ENCODE measurements at places on chromosomes 12 and 14.

- no peak for DNase-seq
Measured at GRCh38 chr12:19205120-19205519, 75.6 kb downstream of the PLEKHA5 start.

DNA sequence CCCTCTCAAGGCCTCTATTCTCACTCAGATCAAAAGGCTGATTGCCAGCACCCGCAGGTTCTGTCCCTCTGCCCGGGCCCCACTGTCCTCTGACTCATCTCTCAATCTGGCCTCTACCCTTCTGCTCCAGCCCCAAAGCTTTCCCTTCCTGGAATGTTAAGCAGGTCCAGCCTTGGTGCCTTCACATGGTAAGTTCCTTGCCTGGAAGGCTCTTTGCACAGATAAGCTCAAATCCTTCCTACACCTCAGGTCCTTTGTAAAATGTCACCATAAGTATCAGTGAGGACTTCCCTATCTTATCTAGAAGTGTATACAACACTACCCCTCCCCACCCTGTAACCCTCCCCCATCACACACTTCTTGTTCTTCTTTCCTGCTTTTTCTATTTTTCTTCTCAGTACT lies 22.2 kb downstream of the LPCAT3 start:
- DNase-seq: peak; percentile 27

DNA sequence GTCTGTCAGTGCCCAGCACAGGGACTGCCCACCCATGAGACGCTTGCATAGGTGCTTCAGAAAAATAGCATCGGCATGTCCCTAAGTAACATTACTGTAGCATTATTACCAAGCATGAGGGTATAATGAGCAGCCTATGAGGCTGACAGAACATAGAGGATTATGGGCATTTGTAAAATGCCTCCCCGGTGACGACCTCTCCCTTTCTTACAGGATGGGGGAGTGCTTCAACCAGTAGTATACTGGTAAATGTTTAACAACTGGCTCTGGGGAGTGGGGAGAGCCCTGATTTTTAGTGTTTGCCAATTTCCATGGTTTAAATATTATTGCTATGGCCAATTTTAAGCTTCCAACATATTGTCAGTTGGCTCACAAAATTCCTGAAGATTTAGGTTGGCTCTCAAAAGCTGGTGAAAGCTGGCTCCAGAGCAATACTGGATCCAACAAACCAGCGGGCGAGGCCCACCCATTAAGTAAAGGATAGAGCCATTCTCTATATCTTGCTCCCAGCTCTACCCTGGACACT lies 104.5 kb downstream of the ETNK1 start:
- no peak for DNase-seq

GRCh38 chr14:65471038-65471878 lies 58.7 kb downstream of the FUT8 start:
- no peak for DNase-seq

- no peak for DNase-seq
Measured at GRCh38 chr14:64830961-64831360, 48.7 kb downstream of the SPTB start.

GRCh38 chr12:31728289-31728916 lies 418 bp downstream of the AMN1 start:
- no peak for DNase-seq

GRCh38 chr12:52230364-52231281 lies 2.4 kb upstream of the KRT7 start:
- DNase-seq: peak; percentile 97

DNA sequence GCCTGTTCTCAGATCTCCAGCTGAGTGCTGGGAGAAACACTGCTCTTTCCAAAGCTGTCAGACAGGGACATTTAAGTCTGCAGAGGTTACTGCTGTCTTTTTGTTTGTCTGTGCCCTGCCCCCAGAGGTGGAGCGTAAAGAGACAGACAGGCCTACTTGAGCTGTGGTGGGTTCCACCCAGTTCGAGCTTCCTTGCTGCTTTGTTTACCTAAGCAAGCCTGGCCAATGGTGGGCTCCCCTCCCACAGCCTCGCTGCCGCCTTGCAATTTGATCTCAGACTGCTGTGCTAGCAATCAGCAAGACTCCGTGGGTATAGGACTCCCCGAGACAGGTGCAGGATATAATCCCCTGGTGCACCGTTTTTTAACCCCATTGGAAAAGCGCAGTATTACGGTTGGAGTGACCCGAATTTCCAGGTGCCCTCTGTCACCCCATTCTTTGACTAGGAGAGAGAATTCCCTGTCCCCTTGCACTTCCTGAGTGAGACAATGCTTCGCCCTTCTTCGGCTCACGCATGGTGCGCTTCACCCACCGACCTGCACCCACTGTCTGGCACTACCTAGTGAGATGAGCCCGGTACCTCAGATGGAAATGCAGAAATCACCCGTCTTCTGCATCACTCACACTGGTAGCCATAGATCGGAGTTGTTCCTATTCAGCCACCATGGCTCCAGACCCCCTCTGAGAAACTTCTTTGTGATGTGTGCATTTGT lies 650.3 kb upstream of the ALG10B start:
- DNase-seq: no peak

DNA sequence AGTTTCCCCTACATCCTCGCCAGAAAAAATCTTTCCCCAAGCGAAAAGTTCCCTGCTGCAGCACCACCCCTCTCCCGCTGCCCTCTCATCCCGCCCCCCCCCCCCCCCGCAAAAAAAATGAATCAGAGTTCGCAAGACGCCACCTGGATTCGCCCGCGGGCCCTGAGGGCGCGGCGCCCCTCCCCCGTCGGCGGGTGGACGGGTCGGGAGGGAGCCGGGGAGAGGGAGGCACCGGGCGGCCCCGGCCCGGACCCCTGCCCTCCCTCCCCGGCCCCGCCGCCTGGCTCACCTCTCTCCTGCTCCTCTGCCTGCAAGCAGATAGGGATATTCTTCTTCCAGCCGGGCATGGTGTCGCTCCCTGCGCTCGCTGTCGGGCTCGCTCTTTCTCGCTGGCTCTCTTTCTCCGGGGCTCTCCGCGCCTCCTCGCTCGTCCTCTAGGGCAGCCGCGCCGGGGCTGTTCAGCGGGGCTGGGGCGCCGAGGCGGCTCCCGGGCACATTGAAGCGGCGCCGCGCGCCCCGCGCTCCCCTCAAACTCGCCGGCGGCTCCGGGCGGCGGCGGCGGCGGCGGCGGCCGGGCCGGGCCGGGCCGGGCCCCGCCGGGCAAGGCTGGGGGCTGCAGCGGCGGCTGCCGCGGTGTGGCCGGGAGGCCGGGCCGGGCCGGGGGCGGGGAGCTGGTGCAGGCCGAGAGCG lies 200.3 kb upstream of the CAND1 start:
- DNase-seq: peak; percentile 53

DNA sequence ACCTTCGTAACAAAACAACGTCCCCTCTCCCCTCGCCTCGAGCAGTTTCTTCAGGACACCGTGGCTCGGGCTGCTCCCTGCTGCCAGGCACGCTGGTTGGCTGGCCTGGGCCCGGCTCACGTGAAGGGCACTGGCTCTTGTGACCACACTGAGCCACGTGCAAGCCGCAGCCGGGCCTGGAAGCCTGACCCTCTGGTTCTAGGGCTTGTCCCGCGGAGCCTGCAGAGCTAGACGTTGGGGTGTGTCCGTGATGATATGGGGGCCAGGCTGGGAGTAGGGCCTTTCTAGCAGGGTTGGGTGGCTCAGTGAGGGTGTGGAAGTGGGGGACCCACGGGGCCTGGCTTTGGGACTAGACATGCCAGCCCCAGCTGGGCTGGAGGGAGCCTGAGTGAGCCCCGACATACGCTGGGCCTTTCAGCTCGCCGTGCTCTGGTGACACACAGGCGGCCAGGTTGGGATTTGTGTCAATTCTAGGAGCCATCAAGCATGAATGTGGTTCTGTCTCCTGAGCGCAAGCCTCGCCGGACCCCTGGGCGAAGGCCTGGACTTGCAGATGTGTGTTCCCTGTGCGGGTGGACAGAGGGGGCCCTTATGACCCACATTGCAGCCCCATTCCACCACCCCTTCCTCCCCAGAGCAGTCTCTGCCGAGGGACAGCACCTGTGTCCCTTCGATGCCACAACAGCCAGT lies 13.6 kb upstream of the AMN start:
- DNase-seq: no peak

GRCh38 chr12:85041395-85041794 lies 5.2 kb downstream of the LRRIQ1 start:
- DNase-seq: no peak

- DNase-seq: no peak
Measured at GRCh38 chr12:68856510-68856909, 48.5 kb downstream of the MDM2 start.

DNA sequence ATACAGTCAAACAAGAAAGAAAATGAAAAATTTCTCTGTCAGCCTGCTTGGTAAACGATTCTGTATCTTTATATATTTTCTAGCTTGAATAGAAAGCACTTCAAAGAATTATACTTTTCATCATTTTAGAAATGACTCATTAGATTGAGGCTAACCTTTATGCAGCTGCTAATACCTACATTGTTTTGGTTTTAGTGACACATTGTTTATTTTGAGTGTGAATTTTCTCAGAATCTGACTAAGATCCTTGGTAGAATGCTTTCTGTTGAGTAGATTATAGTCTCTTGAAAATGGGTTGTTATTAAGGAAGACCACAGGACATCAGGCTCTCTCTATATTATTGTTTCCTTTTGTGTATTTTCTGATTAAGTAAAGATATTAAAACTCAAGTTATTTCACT lies at the start of gene PMCH:
Gene PMCH (minus strand): TSS at position 45 of the 400 bp plus-strand sequence. CDS start 63 bp downstream, outside the sequence.
- peak; percentile 61 for DNase-seq

GRCh38 chr14:32137892-32138291 lies 60.8 kb downstream of the ARHGAP5 start:
- DNase-seq: no peak

All from fibroblast of skin of back (primary cell).